Activated CD8-positive, alpha-beta memory T cell treated with anti-CD3 and anti-CD28 coated beads for 24 hours (primary cell): ENCODE measurements at places on chromosomes 3 and 15.

DNA sequence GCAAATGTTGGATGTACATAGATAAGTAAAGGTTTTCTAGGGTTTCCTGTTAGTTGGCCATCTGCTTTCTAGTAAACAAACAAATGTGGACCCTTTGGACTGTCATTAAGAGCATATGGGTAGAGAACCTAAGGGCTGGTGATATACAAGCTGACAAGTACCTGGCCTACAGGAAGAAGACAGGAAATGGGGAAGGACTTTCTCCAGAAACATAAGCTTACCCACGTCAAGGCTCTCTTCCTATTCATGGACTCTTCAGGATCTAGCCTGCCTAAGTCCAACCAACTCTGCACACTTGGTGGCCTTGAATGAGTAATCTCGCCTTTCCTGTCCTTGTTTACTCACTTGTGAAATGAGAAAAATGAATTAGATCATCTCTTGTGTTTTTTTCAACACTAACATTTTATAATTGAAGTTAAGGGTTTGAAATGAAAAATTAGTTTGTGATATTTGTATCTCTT lies 22.2 kb upstream of the GOLIM4 start:
- DNase-seq: no peak

- DNase-seq: no peak
These were observed 486.8 kb downstream of the PDCD6IP start for GRCh38 chr3:34284959-34285826.

- no peak for DNase-seq
These were observed 600.2 kb upstream of the GRM7 start for GRCh38 chr3:6260551-6261191.

DNA sequence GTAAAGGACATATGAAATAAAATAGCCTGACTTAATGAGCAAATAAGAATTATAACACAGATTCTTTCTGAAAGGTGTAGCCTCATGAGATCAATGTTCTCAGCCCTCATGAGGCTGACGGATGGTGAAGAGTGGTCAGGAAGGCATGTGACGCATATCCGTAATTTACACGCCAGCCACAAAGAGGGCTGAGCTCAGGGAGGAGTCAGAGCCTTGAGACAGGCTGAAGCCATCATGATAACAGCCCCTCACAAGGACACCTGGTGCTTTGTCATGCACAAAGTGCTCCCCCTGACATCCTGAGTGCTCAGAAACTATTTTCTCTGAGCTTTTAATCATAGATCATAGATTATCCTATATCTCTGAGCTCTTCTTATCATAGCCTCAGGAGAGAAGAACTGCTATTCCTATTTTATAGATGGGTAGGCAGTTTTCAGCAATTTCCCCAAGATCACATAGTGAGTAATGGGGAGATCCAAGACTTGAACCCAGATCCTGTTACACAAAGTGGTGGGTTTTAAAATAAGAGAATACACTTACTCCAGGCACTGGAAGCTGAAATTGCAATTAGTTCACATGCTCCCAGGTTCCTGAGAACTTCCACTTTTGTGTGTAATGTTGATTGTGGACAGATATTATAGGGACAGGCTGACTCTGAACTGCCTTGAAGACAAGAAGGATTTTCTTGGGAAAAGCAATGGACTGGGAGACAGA lies 267.1 kb downstream of the RPLP1 start:
- DNase-seq: no peak

- DNase-seq: peak; percentile 68
These were observed 57.6 kb upstream of the SLC6A11 start for GRCh38 chr3:10758304-10759037.

DNA sequence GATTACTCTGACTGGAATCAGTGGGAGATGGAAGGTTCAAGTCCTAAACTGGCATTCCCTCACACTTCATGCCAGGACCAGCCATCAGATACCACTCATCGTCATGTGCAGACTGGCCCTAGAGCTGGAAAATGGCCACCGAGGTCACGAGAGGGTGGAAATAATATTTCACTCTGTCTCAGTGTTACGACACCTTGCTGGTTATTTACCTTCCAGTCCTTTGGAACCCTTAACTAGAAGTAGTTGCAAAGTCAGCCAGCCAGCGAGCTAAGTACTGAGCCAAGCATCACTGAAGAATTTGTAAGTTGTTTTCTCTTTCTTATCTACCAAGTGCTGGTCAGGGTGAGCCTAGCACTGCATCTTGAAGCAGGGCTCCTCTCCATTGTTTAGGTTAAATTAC lies 309.9 kb upstream of the RASGRP1 start:
- no peak for DNase-seq

- DNase-seq: no peak
These were observed 4.3 kb upstream of the UBE2E2 start for GRCh38 chr3:23198801-23199200.

DNA sequence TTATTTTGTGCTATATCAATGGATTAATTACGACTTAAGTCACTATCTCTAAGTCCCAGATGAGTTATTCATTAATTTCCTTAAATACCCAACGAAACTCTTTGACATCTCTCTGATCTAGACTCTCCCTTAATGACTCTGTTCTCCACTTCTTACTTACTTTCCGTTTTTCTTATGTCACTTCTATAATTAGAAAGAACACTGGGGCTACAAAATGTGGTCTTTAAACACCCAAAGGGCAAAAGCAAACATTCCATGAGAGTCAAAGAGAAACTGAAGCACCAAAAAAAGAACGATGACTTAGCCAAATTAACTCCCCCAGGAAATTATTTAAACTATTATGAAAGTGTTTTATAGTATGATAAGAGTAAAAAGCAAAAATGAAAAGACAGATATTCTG lies 166.4 kb upstream of the UBE2E2 start:
- DNase-seq: no peak

- no peak for DNase-seq
These were observed 63.1 kb downstream of the TNIK start for GRCh38 chr3:171397089-171397488.

DNA sequence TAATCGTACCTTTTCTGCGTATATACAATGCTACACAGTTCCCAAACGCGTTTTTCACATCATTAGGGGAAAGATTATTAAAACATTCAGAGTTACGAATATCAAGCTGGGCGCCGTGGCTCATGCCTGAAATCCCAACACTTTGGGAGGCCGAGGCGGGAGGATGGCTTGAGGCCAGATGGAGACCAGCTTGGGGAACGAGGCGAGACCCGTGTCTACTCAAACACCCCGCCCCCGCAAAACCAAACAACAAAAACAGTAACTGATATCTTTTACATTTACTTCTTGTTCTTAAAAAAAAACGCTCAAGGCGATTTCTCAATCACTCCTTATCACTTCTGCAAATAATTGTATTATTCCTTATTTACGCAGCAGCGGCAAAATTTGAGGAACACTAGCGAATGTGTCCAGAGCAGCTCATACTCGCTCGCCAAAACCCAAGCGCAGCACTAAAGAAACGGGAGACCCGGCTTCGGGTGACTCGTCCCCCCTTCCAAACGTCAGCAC lies 1.2 kb downstream of the ZBTB11 start:
- no peak for DNase-seq

GRCh38 chr3:133230195-133230594 lies 169.7 kb upstream of the BFSP2 start:
- no peak for DNase-seq

GRCh38 chr3:40827942-40828688 lies 303.4 kb downstream of the ZNF621 start:
- no peak for DNase-seq

- DNase-seq: no peak
These were observed 170.0 kb downstream of the RAB11A start for GRCh38 chr15:66039117-66039871.

GRCh38 chr3:197302033-197302432 lies 3.6 kb upstream of the DLG1 start:
- no peak for DNase-seq

DNA sequence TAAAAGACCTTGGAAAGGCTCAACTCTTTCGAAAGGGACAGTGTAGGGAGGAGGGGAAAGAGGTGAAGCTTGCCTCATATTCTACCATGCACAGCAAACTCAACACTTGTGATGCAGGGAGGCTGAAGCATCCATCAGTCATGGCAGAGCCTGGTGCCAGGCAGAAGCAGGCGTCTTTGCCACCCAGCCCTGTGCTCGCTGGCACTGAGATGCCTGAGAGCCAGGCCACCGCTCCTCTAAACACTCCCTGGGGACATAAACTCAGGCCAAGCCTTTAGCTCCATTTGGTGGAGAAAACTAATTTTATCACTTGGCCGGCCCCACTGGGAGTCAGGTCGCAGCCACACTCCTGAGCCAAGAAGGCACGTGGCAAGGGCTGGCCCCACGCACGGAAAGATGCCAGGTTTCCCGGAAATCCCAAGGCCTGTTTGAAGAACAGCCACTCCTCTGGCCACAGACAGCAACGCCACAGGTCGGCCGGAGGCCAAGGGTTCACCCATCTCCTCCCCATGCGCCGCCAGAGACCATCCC lies 30.7 kb downstream of the XXYLT1 start:
- DNase-seq: peak; percentile 24

DNA sequence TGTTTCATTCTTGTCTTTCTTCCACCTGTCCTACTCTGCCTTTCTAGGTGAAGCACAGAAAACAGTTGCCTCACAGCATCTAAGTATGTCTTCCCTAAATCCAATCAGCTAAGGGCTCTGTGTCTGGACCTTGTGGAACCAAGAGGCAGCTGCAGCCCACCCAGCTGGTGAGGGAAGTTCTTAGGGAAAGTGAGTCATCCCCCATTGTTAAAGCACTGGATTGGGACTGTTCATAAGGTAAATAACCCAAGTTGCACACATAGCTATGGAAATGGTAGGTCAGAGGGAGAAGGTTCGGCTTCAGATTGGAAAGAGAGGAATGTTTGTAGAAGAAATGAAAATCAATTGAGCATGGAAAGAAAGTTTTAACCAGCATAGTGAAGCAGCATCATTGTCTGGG lies 18.0 kb upstream of the ARNT2 start:
- no peak for DNase-seq

DNA sequence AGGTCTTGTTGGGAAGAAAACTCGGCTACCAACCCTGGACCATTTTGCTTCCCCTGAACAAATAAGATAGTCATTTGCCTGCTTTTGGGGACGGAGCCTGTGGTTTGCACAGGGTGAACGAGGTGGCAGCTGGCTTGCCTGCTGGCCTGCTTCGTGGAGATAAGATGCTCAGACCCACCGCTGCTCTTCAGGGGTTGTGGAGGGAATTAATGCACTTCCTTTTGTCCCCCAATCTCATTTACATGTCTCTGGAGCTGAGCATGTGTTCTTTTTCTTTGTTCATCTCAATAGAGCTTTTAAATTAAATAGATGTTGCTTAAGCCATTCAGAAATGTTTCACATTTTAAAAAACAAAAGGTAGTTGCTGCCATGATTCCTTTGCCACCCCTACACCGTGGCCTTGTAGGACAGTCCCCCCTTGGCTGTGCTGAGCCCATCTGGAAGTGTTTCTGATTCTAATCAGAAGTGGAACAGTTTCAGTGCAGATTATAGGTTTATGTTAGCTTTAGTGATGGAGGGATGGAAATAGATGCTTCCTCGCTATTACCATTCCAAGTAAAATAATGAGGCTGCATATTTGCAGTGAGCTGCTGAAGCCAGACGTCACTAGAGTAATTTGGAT lies 25.6 kb downstream of the APBA2 start:
- DNase-seq: no peak

DNA sequence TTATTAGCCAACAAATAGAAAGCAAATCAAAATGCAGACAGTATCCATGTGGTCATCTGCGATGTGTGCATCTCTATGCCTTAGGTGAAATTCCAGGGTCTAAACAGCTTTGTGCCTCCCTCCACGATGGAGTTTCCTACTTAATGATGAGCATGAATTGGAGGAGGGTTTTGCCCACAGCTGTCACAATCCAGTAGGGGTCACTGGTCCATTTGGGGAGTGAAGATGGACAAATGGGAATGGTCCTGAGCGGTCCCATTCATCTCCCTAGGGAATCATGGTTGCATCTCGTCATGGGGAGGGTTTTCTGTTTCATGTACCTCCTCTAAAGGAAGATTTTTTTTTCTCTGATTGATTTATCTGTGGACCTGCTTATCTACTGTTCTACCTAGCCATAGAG lies 358.0 kb downstream of the PTPRG start:
- DNase-seq: no peak

- DNase-seq: peak; percentile 65
These were observed 75.4 kb downstream of the CMTM8 start for GRCh38 chr3:32313723-32314473.

DNA sequence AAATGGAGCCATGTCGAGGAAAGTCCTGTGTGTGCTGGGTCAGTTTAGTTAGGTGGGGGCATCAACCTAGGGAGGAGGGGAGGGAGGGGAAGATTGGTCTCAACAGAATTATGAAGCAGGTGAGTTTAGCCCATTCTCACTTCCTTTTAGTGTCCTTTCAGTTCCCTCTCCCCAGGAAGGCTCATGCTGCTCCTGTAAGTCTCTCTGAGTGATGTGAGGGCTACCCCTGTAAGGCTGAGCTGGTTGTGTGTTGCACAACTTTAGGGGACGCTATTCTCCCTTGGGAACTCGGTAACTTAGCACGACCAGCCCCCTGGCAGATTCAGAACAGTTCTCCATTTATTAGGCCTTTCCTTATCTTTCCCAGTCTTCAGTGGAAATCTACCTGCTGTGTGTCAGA lies 21.2 kb downstream of the IL5RA start:
- no peak for DNase-seq

DNA sequence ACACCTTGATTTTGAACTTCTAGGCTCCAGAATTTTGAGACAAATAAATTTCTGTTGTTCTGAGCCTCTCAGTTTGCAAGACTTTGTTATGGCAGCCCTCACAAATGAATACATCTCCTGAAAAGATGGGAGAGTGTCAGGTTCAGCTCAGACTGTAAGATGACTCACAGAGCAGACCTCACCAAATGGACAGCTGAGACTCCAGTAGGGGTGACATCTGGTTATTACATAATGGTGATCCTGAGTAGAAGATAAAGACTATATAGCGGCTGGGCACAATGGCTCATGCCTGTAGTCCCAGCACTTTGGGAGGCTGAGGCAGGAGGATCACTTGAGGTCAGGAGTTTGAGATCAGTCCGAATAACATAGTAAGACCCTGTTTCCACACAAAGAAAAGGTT lies 26.2 kb upstream of the MTMR14 start:
- DNase-seq: no peak

DNA sequence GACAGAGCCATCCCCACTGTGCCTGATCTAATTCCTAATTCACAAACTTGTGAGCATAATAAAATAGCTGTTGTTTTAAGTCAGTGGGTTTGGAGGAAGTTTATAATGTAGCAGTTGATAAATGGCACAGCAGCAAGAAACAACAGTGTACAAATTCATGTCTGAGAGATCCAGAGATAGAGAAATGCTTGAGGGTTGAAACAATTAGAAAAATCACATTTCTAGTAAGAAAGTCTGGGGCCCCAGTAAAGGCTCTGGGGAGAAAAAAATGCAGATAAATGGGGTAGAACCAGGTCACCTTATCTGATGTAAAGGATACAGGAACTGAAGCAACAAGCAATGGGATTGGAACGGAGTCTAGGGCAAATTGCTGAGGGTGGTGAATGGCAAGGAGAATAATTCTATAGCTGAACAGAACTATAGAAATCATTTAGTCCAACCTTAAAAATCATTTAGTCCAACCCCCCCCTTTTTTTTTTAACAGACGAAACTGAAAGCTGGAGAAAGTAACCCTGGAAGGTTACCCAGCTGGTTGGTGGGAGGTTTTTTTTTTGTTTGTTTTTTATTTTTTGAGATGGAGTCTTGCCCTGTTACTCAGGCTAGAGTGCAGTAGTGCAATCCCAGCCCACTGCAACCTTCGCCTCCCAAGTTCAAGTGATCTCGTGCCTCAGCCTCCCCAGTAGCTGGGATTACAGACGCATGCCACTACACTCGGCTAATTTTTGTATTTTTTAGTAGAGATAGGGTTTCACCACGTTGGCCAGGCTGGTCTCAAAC lies 14.3 kb upstream of the SHQ1 start:
- DNase-seq: no peak

- no peak for DNase-seq
These were observed 330 bp upstream of the TBC1D2B start for GRCh38 chr15:78077871-78078210.
